ENCODE measurements at places on chromosomes 3 and 15. TPM values are rescaled to one million over a fixed set of nuclear protein-coding genes. Genes with fewer than 3 reads are reported as not detected.

Gene HRH1
- total RNA-seq: 1.8 TPM

- DNase-seq: no peak
These were observed 16.2 kb downstream of the ADAMTS7 start for GRCh38 chr15:78795043-78795442.

GRCh38 chr3:88225326-88226008, 75.7 kb downstream of the C3orf38 start:
- no peak for DNase-seq

- DNase-seq: no peak
These were observed 82.7 kb upstream of the SELENOK start for GRCh38 chr3:53974324-53974723.

DNA sequence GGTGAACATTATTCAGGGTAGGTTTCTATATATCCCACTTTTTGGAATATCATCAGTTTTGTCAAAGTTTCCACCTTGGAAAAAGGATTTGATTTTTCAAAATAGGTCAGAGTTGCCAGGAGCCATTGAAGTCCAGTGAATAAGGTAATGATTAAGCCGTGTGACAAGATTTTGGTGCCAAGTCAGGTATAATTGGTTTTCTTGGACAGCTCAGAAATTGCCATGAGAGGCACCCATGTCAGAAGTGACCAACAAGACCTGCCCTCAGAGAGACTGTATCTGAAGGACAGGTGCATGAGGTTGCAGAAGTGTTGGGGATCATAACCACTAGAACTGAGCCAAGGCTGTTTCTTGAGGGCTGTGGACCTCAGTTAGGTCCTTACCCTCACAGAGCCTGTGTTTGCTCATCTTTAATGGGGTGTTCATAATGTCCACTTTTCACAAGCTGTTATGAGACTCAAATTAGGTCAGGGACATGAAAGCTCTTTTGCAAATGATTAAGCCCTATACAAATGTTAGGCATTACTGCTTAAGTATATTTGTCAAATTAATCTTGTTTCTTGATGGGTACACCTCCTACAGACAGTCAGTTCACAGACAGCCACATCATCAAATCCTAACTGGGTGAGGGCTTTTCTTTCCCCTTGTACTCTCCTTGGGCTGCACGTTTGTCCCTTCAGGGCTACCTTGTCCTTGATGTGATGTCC, 32.3 kb downstream of the CASR start:
- no peak for DNase-seq

Gene SHC4
- total RNA-seq: 1.5 TPM

DNA sequence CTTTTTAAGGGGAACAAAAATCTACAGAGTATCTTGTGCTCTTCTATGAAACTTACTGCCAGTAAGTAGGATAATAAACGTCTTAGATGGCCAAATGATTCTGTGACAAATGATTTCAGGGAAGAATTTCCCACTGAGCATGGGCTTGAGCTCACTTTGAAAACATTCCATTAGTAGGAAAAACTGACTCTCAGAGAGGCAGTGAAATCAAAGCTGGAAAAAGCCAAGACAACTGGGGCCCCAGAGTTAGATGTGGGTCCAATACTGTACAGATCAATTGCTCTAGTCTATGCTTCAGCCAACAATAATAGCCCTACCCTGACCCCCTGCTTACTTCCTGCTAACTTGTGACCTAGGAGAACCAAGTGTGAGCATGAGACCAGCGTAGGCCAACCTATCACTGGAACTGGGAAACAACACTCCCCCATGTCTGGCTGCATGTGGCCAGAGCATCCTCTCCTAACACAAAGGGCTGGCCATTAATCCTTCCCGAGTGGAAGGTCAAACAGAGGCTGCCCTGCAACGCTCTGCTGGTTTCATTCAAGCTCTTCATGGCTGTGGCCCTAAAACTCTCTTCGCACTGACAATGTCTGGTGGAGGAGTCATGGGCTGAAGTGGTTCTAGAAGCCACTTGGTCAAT, 68.8 kb downstream of the FOXB1 start:
- DNase-seq: no peak

GRCh38 chr3:31615071-31615875, 82.5 kb downstream of the STT3B start:
- DNase-seq: no peak

DNA sequence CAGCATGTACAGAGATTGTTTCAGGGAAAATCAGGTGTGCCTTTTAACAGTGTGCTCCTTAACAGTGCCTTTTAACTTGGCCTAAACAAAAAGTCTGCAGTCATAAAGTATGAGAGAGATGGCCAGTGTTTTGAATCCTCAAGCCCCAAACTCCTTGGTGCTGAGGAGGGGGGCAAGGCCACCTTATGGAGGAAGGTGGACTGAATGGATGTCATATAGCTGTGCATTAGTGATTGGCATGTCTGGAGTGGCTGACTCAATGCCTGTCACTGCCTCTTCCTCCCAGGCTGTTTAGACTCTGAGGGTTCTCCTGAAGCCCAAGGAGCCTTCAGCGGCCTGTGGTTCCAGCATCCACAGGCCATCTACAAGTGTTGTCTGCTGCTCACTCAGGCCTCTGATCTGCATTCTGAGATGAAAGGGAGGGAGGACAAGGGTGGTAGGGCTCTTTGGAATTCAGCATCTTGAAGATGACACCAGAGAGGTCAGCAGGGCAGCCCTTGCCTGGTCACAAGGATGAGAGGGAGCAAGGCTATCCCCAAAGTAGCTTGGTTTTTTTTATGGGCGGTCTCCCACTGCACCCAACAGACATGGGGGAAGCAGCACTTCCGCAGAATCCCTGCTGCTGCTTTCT, 1.5 kb downstream of the FOXL2NB start:
- DNase-seq: no peak

Gene FEM1B
- 48.9 TPM for total RNA-seq

Gene NR1I2
- total RNA-seq: not detected

GRCh38 chr15:63565536-63566186, 31.5 kb upstream of the FBXL22 start:
- no peak for DNase-seq

GRCh38 chr3:18765662-18766061, 340.5 kb upstream of the SATB1 start:
- no peak for DNase-seq

DNA sequence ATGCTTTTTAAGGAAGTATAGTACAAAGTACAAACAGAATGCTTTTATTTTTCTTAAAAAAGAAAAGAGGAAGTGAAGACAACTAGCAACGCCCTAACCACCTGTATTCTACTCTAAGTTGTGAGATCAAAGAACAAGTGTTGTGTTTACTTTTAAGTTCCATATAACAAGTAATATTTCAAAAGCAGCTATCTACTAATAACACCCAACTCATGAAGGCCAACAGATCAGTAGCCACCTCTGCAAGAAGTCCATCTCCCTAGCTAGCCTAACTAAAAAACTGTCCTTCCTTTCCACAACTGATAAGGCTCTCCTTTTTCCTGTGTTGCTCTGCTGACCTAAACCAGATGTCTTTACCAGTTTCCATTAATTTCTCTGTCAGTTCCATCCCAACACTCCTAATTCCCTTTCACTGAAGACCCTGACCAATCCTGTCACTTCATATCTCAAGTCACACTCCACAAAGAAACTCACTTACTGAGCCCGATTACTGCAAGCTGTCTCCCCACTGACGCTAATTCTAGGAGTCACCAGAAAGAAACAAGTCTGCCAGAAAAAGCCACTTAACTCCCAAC, 26.9 kb downstream of the PHC3 start:
- no peak for DNase-seq

Gene CGNL1
- total RNA-seq: 10.0 TPM

DNA sequence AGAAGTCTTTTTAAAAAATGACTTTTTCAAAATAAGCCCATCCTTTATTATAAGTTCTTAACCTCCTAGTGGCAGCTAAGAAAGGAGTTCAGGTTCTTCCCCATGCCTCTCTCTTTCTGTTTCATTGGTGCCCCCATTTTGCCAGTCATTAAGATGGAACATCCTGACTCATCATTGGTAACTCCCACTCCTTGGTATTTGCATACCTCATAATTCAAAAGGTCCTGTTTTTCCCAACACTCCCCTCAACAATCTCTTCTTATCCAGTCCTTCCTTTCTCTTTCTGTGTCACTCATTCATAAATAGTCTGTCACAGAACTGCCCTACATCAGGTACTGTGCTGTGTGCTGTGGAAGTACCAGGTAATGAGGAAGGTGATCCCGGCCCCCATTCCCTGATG, 394.0 kb downstream of the FOXP1 start:
- no peak for DNase-seq

- no peak for DNase-seq
These were observed 792.3 kb downstream of the DIPK2A start for GRCh38 chr3:144763878-144764454.

- DNase-seq: no peak
These were observed 18.7 kb upstream of the TOP2B start for GRCh38 chr3:25683410-25683809.

Gene OXSM
- total RNA-seq: 14.8 TPM

GRCh38 chr3:156483002-156483401, 71.9 kb downstream of the SSR3 start:
- DNase-seq: no peak

GRCh38 chr3:100042166-100042981, 71.9 kb downstream of the FILIP1L start:
- DNase-seq: no peak

DNA sequence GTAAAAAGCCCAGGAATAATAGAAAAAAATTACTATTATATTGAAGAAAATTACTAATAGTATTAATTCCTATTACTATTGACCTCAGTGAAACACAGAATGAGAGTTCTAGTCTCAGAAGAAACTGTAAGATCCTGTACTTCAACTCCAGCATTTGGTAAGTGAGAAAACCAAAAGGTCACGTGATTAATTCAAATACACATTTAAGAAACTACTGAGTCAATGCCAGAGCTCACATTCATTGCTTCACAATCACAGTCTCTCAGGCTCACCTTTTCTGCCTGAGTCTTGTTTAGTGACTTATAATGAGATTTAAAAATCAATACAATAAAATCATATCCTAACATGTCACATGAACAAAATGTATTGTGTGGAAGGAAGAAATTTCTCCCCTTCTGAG, 556.1 kb downstream of the FGF12 start:
- no peak for DNase-seq

Gene MNS1
- 1.0 TPM for total RNA-seq

DNA sequence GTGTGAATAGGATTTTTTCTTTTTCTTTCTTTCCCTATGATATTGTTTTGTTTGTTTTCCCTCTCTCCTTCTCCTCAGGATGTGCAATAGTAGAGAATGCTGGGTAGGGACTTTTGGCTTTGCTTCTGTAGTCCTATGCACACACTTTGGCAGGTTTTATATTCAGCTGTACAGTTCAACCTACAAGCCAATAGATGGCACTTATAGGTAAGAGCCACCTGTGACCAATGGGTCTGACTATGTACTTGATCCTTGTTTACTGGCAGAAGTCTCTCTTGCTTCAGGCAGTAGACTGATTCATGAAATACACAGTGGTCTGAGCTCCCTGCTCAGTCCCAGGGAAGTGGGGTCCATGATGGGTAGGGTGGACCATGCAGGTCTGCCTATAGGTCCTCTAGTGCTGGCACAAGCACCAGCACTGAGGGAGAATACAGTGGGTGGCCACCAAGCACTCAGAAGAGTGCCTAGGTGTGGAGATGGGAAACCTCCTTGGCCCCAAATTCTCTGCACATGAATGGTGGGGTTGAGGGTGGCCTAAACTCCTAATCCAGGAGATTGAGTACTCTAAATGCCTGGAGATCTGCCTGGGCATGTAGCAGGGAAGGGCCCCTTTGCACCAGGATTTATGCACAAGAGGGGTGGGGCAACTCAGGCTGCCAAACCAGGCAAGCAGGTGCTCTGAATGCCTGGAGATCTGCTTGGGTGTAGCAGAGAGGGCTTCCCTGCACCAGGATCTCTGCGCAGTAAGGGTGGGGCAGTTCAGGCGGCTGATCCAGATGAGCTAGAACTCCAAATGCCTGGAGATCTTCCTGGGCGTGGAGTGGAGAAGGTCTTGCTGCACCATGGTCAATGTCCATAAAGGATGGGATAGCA, 176.1 kb downstream of the DOCK3 start:
- no peak for DNase-seq

Measured in Right ventricle myocardium inferior (tissue), 1 donor.